ENCODE measurements at places on chromosomes 16 and 17. TPM values are rescaled to one million over a fixed set of nuclear protein-coding genes. Genes with fewer than 3 reads are reported as not detected.

Gene KRT33B
- not detected for total RNA-seq

DNA sequence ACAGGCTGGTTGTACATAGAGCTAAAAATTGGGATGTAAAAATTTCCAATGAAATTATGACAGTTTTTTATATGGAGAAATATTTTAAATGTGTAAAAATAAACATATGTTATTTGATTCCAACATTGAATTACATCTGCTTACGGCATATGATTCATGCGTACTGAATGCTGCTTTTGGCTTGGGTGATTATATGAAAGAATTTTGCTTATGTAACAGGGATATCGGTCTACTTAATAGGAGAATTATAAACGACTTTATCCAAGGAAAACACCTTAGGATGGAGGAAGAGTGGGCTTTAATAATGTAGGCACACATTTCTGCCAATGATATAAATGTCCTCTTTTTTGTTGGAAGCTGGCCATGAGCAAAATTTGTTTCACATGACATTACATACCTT is 197.3 kb upstream of the GOT2 start:
- DNase-seq, result no peak
- H3K27me3 ChIP-seq, result no peaks in the 10 kb centered on the region
- H3K4me3 ChIP-seq, result no peak overlapping the region
- H3K27ac ChIP-seq, result no peak overlapping the region

Gene CA7
- not detected for total RNA-seq

DNA sequence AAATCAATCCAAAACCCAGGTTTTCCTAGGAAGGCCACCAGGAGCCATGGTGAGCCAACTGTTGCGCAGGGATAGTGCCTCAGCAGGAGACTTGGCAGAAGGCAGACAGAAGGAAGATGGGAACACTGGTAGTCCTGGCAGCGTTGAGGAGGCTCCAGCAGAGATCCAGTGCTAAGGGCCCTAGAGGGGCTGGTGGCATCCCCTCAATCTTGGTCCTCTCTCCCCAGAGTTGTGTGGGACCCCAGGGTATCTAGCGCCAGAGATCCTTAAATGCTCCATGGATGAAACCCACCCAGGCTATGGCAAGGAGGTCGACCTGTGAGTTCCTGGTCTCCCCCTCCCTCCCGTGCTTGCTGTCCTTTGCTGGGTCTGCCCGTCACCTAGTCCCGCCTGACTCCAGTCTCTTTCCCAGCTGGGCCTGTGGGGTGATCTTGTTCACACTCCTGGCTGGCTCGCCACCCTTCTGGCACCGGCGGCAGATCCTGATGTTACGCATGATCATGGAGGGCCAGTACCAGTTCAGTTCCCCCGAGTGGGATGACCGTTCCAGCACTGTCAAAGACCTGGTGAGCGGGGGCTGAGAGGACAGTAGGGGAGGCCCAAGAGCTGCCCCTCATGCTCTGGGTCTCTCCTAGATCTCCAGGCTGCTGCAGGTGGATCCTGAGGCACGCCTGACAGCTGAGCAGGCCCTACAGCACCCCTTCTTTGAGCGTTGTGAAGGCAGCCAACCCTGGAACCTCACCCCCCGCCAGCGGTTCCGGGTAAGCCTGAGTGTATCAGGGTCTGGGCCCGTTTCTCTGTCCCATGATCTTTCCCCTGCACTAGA is 5.7 kb downstream of the CFAP119 start:
- peaks cover 3% of the 10 kb centered on the region for H3K4me1 ChIP-seq
- no peak overlapping the region for H3K27ac ChIP-seq
- H3K27me3 ChIP-seq, result no peaks in the 10 kb centered on the region
- H3K4me3 ChIP-seq, result no peak overlapping the region

DNA sequence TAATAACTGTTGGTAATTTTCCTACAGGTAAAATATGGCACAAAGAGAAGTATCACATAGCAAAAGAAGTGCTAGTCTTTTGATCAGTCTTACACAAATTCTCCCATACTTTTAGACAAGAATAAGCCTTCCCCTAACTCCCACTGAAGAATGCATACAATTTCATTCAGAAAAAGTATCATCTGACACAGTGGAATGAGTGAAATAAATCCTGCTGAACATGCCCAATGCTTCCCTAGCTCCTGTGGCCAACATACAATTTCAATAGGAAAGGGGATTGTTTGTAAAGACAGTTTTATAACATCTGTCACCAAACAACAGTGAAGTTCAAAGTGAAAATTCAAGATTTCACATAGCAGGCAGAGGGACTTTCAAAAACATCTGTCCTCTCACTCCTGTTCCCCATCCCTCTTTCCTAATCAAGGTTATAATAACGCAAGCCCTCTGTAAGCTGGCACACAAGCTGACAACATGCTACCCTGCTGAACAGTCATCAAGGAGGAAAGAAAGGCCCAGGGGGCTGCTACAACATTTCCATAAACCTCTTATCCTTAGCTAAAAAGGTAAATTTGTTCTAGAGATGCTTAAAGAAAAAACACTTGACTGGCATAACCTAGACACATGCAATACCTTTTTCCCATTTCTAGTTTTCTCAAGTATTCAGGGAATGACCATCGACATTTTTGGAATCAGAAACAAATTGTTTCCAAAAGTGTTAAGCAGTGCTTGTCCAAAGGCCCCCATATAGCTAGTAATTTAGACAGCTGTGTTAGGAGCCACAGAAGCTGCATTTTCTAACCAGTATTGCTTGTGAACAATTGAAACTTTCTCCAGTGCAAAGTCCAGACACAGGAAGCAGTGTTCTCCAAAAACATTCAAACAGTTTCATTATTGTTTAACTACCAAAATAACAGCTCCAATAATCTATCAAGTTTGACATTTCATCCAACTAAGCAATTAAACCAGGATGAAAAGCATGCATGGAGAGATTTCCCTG is 11.5 kb upstream of the RFFL start:
- H3K4me1 ChIP-seq, result peaks cover 40% of the 10 kb centered on the region
- peaks cover 14% of the 10 kb centered on the region for H3K36me3 ChIP-seq
- no peak for DNase-seq

Gene CIBAR2
- total RNA-seq, result not detected

DNA sequence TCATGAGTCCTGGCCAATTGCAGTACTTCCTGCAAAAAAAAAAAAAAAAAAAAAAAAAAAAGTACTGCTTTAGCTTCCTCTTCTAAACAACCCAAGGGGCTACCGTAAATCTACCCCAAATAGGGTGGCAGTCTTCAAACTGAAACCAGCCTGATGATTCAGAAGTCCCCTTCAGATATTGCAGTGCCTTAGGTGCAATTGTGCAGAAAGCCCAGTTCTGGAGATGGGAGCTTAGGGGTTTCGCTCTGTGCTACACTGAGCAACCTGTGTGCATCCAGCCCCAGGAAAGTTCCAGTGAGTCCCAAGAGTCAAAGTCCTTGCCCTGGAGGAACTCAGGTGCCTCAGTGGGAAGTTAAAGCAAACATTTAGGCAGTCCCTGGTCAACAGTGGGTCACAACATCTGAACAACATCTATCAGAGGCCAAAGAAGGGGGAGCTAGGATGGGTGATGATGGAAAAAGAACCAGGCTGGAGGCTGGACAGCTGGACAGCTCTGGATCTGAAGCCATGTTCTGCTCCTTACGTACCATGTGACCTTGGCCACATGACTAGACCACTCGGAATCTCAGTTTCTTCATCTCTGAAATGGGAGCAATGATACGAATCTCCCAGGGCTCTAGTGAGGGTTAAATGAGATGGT is 6.7 kb upstream of the CIITA start:
- peaks cover 13% of the 10 kb centered on the region for H3K4me1 ChIP-seq
- peak overlapping the region; percentile 51 for H3K27ac ChIP-seq
- no peaks in the 10 kb centered on the region for H3K36me3 ChIP-seq
- no peak for DNase-seq
- H3K27me3 ChIP-seq, result no peaks in the 10 kb centered on the region
- H3K4me3 ChIP-seq, result no peak overlapping the region

Gene C16orf46
- total RNA-seq, result not detected

Measured in esophagus squamous epithelium (tissue), 5 donors.